Stimulated activated CD8-positive, alpha-beta memory T cell treated with anti-CD3 and anti-CD28 coated beads, Interleukin-2, amount 100 ng/mL, for 48 hours (primary cell): ENCODE measurements at places on chromosomes 6 and 20.

GRCh38 chr6:677919-678318 is 15.0 kb downstream of the EXOC2 start:
- DNase-seq = no peak

GRCh38 chr6:166955865-166956443 is 396 bp downstream of the RNASET2 start:
- DNase-seq = no peak

DNA sequence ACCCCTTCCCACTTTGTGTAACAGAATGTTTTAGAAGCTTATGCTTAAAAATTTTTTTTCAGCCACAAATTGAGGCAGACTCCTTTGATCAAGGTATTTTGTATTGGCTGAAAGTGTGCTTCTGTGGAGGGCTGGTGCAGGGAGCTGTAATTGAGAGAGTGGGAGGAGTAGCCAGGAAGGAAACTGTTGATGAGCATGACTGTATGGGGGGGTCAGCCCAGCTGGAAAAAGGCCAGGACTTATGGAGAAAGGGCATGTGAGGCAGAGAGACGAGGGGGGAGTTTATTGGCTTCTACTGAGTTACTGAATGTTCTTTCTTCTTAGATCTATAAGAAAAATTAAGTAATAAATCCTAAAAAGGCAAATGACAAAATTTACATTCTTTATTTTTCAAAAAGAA is 13.4 kb downstream of the RFPL4B start:
- DNase-seq = no peak

DNA sequence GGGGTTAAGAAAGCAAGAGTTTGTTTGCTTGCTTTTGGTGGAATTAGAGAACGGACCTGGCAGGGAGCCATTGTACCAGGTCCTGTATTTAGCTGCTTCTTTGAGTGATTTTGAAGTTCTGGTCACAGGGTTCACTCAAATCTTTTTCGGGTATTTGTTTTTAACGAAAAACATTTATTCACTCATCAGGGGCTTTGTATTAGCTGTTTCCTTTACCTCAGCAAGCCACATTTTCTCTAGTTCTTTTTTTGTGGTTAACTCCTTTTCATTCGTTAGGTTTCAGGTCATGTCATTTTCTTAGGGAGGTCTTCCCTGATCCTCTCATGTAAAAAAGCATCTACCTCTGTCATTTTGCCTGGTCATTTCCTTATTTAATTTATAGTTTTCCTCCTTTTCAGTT is 1502.2 kb downstream of the GRIK2 start:
- no peak for DNase-seq

DNA sequence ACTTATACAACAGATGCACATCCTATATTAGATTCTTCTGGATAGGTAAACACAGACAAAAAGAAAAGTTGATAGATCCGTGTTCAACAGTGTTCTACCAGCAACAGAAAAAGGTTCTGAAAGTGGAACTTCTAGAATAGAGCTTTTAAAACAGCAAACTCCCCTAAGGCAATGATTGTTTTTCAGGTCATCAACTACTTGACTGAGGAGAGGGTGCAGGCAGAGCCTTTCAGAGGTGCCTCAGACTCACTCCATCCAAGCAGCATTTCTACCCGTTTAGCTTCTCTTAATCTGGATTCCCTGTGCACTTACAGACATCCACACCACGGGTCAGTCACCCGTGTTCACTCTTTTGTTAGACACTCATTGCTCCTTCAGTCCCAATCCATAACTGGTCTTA is 28.9 kb downstream of the FYN start:
- no peak for DNase-seq

- peak; percentile 33 for DNase-seq
Observed at GRCh38 chr20:32574296-32575226, 10.6 kb downstream of the NOL4L start.

DNA sequence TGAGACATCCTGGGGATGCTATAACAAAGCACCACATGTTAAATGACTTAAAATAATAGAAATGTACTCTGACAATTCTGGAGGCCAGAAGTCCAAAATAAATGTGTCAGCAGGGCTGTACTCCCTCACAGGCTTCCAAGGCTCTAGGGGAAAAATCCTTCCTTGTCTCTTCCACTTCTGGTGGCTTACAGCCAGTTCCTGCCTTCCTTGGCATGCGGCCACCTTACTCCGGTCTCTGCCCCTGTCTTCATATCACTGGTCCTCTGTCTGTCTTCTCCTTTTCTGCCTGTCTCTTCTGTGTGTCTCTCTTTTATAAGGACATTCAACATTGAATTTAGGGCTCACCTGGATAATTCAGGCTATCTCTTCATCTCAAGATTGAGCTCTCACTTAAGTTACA is 155.3 kb upstream of the SYNCRIP start:
- DNase-seq = no peak

DNA sequence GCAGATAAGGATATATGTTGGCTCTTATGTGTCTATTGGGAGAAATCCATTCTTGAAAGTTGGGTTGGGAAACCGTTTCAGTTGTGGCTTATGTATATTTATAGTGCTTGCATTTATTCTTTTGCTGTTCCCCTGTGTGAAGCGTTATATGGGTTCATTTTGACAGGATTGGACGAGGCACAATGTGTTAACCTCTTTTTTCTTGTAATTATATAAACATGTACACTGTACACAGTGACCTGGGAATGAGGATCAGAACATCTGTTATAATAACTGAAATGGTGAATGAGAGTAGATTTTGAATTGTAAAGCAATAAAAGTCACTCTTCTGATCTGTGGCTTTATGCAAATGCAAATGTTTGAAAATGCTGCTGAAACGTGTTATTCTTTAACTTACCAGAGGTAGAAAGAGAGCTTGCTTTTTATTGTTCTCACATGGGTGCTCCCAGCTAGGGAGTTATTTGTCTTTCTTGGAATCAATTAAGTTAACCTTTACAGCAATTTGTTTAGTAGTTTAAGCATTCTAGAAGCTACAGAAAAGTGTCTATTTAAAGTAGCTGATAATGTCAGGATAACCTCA is 213.7 kb downstream of the GRIK2 start:
- DNase-seq = no peak

- no peak for DNase-seq
Observed at GRCh38 chr6:64255000-64255399, 619.4 kb downstream of the PHF3 start.

DNA sequence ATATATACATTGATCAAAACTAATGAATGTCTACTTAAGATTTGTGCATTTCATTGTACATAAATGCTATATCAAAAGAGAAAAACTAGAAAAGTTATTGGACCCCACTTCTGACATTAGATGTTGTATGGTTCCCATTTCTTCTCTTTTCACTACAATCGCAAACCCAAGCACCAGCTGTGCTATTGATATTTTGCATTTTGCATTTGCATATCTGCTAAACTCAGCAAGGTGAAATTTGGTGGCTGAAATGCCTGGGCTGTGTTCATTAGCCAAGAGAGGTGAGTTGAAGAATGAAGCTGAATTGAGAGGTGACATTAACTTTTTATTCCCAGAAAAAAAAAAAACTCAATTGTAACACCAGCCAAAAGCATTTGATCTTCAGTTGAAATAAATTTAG is 232.1 kb upstream of the TENT5A start:
- DNase-seq = no peak

DNA sequence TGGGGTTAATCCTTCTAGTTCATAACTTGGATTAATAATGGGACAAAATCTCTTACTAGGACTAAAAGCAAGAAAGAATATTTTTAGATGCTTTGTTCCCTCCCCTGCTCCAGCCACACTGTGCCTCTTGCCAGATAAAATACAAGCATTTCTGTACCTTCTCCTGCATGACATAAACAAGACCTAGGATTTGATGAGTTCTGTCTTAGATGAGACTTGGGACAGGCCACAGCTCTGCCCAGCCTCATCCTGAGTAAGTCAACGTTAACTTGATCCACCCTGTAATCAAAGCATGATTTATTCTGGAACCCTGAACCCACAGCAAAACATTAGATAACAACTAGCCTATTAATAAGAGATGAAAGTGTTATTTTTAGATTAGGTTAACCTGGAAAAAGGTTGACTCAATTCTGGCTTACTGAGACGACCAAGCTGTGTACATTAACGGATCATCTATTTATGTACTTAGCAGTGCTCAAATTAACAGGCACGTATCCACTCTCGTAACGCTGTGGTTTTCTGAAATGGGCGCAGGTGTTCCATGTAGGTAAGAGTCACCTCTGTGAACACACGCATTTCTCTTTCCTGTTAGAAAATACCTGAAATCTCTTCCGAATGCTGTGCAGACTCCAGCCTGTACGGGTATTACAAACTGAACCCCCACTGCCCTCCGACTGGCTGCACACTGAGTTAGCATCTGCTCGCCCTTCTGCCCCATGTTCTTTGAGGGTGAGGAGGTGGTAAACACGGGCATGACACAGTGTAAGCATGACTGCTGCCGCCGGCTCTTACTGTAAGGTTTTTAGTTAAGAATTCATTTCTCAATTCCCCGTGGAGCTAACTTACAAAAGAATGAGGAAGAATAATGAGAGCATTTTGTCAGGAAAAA is 132.1 kb upstream of the FOXQ1 start:
- DNase-seq = no peak

- DNase-seq = no peak
Observed at GRCh38 chr6:110746680-110747079, 68.6 kb downstream of the CDK19 start.
